ENCODE measurements at places on chromosomes 3 and 15. TPM values are rescaled to one million over a fixed set of nuclear protein-coding genes. Genes with fewer than 3 reads are reported as not detected.

Gene ARHGEF3
- total RNA-seq: 22.2 TPM

Gene FANCD2OS
- not detected for total RNA-seq

Gene COL6A5
- total RNA-seq: 0.09 TPM

Gene C15orf39
- total RNA-seq: 5.5 TPM

GRCh38 chr15:64997745-64998375 lies 8.1 kb upstream of the SPG21 start:
- H3K4me1 ChIP-seq: peaks cover 5% of the 10 kb centered on the region
- H3K27me3 ChIP-seq: no peaks in the 10 kb centered on the region
- peaks cover 2% of the 10 kb centered on the region for H3K36me3 ChIP-seq
- no peak overlapping the region for H3K4me3 ChIP-seq
- no peak overlapping the region for H3K27ac ChIP-seq

DNA sequence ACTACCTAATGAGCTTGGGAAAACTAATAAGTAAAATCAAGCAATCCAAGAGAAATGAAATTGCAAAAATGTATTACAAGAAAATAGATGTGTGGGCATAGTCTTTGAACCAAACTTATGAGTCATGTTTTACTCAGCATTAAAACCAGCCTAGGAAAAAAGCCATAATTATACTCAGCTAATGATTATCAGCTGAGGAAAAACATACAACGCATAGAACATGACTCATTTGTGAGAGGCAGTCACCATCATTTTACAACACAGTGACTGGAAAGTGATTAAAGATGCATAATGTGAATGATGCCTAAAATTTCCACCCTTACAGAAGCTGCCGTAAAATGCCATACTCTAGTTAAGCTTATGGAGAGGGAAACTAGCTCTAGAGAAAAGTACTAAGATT lies 238.0 kb upstream of the EOMES start:
- no peak overlapping the region for H3K27ac ChIP-seq
- no peaks in the 10 kb centered on the region for H3K36me3 ChIP-seq
- DNase-seq: no peak
- H3K27me3 ChIP-seq: no peaks in the 10 kb centered on the region
- no peak overlapping the region for H3K4me3 ChIP-seq

GRCh38 chr3:179769411-179770247 lies 116.8 kb downstream of the USP13 start:
- H3K4me1 ChIP-seq: no peaks in the 10 kb centered on the region
- H3K36me3 ChIP-seq: peaks cover 37% of the 10 kb centered on the region
- no peak overlapping the region for H3K27ac ChIP-seq
- no peaks in the 10 kb centered on the region for H3K27me3 ChIP-seq
- no peak for DNase-seq
- H3K4me3 ChIP-seq: no peak overlapping the region

DNA sequence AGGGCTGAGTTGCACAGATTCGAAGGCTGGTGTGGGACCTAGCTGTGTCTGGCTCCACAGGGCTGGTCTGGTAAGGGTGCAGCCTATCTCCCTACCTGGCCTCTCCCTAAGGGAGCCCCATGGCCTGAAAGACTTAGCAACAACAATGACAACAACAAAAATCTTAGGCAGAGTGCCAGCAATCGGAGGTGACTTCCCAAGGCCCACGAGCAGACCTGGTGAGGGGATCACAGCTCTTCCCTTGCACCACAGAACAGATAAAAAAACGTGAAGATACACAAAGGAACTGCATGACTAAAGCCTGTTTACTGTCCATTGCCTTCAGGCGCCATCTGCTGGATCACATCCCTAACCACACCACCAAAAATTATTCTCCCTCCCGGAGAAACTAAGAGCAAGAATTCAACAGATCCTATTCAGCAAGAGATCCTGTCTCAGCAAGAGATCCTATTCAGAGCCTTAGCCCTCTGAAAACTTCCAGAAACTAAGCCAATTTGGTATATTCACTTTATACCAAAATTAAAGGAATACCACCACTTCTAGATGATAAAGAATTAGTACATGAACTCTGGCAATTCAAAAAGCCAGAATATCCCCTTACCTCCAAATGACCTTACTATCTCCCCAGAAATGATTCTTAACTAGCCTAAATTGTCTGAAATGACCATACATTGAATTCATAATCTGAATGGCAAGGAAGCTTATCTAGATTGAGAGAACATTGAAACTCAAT lies 24.1 kb upstream of the OR5K4 start:
- H3K4me1 ChIP-seq: no peaks in the 10 kb centered on the region
- H3K27me3 ChIP-seq: no peaks in the 10 kb centered on the region
- H3K4me3 ChIP-seq: no peak overlapping the region
- no peaks in the 10 kb centered on the region for H3K36me3 ChIP-seq
- H3K27ac ChIP-seq: no peak overlapping the region

GRCh38 chr3:162112719-162113118 lies 616.1 kb downstream of the OTOL1 start:
- H3K4me3 ChIP-seq: no peak overlapping the region
- no peaks in the 10 kb centered on the region for H3K4me1 ChIP-seq
- H3K27me3 ChIP-seq: no peaks in the 10 kb centered on the region
- no peak for DNase-seq
- H3K36me3 ChIP-seq: no peaks in the 10 kb centered on the region

DNA sequence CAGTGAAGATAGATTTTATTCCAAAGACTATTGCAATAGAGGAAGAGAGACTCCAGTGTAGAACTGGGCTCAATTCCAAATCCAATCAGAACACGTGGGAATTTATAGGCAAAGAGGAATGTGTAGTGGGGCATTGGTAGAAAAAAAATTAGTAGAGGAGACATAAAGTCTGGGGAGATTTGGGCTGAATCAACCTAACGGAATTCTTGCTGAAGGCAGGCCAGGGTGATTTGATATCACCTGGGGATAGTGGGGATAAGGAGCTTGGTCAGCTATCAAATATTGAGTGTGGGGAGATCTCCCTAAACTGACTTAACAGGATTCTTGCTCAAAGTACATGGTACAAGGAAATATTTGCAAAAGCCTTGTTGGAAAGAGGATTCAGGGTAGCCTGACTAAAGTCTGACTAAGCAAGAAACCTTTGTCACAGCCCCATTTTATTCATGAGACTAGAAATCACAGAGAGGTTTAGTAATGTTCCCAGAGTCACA lies 29.6 kb downstream of the SST start:
- H3K36me3 ChIP-seq: no peaks in the 10 kb centered on the region
- no peaks in the 10 kb centered on the region for H3K4me1 ChIP-seq
- no peak overlapping the region for H3K27ac ChIP-seq
- DNase-seq: no peak
- H3K27me3 ChIP-seq: no peaks in the 10 kb centered on the region
- no peak overlapping the region for H3K4me3 ChIP-seq

DNA sequence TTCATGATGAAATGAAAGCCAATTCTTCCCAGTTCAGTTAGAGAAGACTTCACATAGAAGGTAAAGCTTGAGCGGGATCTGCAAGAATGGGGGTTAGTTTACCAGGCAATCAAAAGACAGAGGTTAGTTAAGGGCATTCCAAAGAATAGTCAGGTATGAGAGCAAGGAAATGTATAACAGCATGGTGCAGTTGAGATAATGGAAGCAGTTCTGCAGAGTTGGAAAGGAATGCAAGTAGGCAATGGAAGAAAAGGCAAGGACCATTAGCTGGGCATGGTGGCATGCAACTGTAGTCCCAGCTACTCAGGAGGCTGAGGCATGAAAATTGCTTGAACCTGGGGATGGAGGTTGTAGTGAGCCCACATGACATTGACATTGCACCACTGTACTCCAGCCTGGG lies 55.0 kb downstream of the LSAMP start:
- H3K27ac ChIP-seq: no peak overlapping the region
- no peaks in the 10 kb centered on the region for H3K27me3 ChIP-seq
- H3K36me3 ChIP-seq: no peaks in the 10 kb centered on the region
- no peak for DNase-seq

DNA sequence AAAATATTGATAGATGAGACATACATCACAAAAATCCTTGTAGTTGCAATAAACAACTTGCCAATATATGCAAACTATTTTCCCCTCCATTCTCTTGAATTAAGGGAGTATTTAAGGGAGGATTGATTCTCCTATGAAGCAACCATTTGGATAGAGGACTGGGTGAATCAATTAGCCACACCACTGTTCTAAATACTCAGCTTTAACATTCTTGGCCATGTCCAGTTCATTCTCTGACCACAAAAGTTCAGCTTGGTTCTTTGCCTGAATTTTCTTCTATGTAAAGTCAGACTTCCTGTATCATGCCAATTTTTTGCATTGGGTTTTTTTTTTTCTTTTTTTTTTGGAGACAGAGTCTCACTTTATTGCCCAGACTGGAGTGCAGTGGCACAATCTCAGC lies 15.8 kb upstream of the SEC11A start:
- peak; percentile 77 for DNase-seq
- H3K4me3 ChIP-seq: no peak overlapping the region
- no peaks in the 10 kb centered on the region for H3K27me3 ChIP-seq
- no peak overlapping the region for H3K27ac ChIP-seq
- H3K4me1 ChIP-seq: no peaks in the 10 kb centered on the region
- no peaks in the 10 kb centered on the region for H3K36me3 ChIP-seq

DNA sequence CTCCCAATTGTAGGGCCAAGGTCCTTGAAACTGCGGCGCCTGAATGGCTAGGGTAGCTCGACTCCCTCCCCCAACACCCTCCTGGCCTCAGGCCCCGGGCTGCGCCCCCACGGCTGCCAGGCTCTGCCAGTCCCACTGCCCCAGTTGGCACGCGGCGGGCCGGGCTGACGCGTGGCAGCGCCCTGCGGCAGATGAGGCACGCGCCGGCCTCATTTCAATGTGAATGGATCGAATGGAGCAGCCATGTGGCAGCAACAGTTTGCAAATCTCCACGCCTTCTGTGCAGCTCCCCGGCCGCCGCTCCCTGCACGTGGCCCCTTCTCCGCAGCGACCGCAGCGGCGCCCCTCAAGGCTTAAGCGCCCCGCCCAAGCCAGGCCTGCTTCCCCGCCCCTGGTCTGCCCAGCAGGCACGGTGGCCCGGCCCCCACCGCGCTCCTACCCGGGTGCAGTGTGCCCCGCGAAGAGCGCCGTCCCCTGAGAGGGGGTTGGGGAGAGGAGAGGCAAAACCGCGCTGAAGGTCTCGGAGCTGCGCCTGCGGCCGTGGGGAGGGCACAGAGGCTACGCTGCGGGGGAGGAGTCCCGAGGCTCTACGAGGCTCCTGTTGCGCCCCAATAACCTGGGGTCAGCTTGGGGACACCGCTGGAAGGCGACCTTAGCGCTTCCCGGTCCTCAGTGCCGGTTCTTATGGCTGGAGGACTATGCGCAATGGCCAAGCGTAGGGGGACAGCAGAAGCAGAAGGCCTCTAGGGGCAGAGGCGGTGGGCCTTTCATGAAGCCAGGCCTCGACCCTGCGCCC lies 3.1 kb upstream of the DLL4 start:
- peaks cover 65% of the 10 kb centered on the region for H3K27me3 ChIP-seq
- H3K36me3 ChIP-seq: no peaks in the 10 kb centered on the region
- H3K4me1 ChIP-seq: peaks cover 71% of the 10 kb centered on the region

DNA sequence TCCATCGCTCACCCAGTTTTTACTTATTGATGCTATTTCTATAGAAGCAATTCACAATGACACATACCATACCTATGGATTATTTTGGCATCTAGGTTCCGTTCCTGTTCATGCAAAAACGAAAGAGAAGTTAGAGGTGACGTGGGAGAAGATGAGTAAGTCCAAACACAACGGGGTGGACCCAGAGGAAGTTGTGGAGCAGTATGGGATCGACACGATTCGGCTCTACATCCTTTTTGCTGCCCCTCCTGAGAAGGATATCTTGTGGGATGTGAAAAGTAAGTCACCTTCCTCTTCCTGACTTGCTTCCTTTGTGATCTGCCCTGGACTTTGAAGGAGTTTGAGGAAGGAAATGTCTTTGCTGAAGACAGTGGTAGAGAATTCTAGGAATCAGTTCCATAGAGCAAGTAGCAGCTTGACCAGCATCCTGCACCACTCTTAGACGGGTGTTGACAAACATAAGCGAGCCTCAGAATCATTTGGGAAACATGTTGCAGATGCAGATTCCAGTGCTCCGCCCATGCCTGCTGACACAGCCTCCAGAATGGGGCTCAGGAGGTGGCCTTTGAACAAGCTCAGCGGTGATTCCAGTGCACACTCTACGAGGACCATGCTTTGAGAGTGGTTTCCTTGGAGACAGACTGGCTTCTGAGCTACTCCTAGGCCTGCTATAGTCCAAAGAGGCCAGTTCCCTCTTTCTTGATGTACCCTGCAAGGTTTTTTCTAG lies 78.4 kb upstream of the LIMD1 start:
- peak; percentile 15 for DNase-seq
- peaks cover 3% of the 10 kb centered on the region for H3K4me1 ChIP-seq
- H3K27ac ChIP-seq: no peak overlapping the region
- H3K4me3 ChIP-seq: no peak overlapping the region
- H3K36me3 ChIP-seq: peaks cover 60% of the 10 kb centered on the region

DNA sequence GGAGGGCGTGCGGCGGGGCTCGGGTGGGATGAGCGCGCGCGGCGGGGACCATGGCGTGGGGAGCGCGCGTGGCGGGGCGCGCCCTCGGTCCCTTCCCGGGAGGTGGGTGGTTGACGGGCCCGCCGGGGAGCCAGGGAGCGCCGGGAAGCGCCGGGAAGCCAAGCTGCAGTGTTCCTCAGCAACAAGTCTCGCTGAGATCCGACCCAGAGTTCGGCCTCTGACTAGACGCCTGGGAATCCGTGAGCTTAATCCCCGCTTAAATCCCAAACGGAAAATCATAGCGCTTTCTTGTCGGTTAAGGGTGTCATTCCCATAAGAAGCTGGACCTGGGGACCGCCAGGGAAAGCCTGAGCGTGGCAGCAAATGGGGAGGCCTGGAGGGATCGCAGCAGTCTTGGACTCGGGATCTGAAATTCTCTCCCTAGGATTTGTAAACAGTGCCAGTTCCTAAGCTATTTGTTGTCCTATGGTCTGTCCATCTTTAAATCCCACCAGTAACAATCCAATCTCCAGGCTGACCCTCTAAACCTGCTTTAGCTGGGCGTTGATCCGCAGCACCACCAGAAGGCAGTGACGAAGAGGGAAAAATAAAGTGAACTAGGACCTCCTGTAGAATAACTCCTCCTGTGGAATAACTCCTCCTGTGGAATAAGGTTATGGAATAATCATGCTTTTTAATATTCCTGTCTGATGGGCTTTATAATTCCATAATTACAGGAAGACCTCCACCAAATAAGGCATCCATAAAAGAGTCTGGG lies 570 bp upstream of the NEDD4 start:
- H3K27ac ChIP-seq: peak overlapping the region; percentile 94
- peak overlapping the region; percentile 65 for H3K4me3 ChIP-seq
- no peaks in the 10 kb centered on the region for H3K27me3 ChIP-seq
- DNase-seq: peak; percentile 80

DNA sequence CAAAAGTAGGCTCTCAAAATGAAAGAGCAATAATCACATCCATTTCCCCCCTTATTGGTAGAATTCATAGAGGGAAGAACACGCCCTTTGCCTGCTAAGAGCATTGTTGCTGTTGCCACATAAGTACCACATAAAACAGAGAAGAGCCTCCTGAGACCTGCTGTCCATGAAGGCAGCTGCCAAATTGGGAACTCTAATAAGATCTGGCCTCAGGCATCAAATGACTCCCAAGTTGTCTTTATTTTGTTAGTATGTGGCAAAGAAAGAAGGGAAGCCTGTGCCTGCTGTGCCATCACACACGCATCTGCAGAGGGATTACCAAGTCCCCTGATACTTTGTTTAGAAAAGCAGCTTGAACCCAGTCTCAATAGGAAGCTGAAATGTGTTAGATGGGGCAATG lies 23.9 kb downstream of the VGLL3 start:
- peaks cover 34% of the 10 kb centered on the region for H3K36me3 ChIP-seq
- no peaks in the 10 kb centered on the region for H3K27me3 ChIP-seq
- H3K27ac ChIP-seq: no peak overlapping the region
- DNase-seq: no peak
- peaks cover 6% of the 10 kb centered on the region for H3K4me1 ChIP-seq
- no peak overlapping the region for H3K4me3 ChIP-seq
